ENCODE measurements at places on chromosomes 7 and 10.

DNA sequence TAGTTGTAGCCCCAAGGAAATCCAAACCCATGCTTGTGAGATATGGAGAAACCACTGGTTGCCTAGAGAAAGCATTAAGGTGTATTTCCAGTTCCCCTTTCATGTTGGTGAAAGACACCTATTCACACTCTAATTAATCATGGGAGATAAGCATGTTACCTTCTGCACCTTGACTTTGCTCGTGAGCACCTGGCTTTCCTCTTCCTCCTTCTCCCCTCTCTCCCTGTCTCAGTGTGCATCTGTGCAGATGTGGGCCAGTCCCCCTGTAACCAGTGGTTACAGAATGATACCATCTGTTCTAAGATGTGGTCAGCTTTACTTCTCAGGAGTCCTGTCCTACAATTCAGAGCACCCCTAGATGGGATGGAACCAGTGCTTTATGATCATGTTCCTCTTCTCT, 160.6 kb downstream of the LCOR start:
- DNase-seq: no peak

DNA sequence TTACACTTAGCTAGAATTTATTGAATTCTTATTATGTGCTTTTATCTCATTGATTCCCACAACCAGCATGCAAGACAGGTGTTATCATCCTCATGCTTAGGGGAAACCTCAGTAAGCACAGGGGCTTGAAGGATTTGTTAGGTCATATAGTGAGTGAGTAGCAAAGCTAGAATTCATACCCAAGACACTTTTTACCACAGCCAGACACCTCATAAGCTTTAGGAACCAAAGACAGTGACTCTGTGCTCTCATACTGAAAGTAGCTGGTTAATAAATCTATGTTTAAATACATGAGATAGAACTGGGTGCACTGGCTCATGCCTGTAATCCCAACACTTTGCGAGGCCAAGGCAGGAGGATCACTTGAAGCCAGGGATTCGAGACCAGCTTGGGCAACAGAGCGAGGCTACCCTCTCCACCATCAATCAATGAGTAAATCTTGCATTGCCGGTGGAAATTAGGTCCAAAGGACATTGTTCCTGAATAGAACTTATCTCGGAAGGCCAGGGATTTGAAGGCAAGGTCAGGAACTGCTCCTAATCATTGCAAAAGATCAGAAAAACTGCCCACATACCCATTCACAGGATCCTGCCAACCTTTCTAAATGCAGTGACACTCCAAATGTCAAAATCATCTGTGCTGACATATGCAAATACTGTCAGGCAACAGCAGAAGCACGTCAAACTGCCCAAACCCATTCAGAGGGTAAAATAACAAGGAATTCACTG, 523.5 kb downstream of the PARD3 start:
- no peak for DNase-seq

GRCh38 chr10:8583096-8583495, 528.6 kb downstream of the GATA3 start:
- DNase-seq: no peak

GRCh38 chr10:100749309-100750217, 4.2 kb downstream of the PAX2 start:
- DNase-seq: no peak

DNA sequence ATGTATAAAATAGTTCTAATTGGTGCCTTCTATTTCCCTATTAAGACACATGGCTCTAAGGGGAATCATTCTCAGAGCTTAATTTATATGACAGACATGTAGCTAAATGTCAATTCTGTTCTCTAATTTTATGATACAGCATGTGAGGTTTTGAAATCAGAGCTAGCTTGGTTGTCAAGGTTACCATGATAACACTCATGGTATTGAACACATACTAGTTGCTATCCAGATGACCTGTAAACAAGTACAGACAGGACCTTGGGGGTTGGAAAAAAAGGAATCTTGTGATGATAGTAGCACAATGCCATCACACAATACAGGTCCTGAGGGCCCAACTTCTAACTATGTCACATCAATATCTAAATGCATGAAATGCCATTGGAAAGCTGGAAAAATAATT, 49.2 kb downstream of the RHOBTB1 start:
- no peak for DNase-seq
